ENCODE measurements at places on chromosomes 4 and X. TPM values are rescaled to one million over a fixed set of nuclear protein-coding genes. Genes with fewer than 3 reads are reported as not detected.

Gene FGB
- not detected for total RNA-seq

Gene NPY2R
- not detected for total RNA-seq

Gene AFM
- total RNA-seq, result not detected

Gene GAB1
- total RNA-seq, result 0.80 TPM

Gene RRAGB
- total RNA-seq, result 13.3 TPM

Gene TRMT2B
- total RNA-seq, result 34.0 TPM

Gene LANCL3
- total RNA-seq, result 0.37 TPM

Gene AMOT
- total RNA-seq, result 1.8 TPM

Gene CCNA2
- 86.4 TPM for total RNA-seq

Gene NR3C2
- total RNA-seq, result 24.4 TPM

Gene PRRG1
- not detected for total RNA-seq

Gene SPANXC
- not detected for total RNA-seq

Gene GABRG1
- total RNA-seq, result not detected

Gene TLR10
- total RNA-seq, result 0.26 TPM

Gene GAGE12H
- not detected for total RNA-seq

Gene TSPYL2
- 73.2 TPM for total RNA-seq

Gene COX7B2
- not detected for total RNA-seq

Gene FGFRL1
- total RNA-seq, result 15.5 TPM

Gene GAB3
- total RNA-seq, result 18.7 TPM

Gene PGAM4
- total RNA-seq, result not detected

Gene XAGE1B
- total RNA-seq, result not detected

Gene TCEAL7
- total RNA-seq, result not detected

Data from activated naive CD8-positive, alpha-beta T cell treated with anti-CD3 and anti-CD28 coated beads, Interleukin-2, amount 10 ng/mL, durations not matched to agents 7 days and 5 days (primary cell).